ENCODE measurements at places on chromosomes 5 and 9. TPM values are rescaled to one million over a fixed set of nuclear protein-coding genes. Genes with fewer than 3 reads are reported as not detected.

TMEM161B gene
- total RNA-seq, result 15.9 TPM

EMB gene
- total RNA-seq, result 0.12 TPM

NR2F1-AS1 gene
- total RNA-seq, result 24.4 TPM

ZNF483 gene
- total RNA-seq, result 0.77 TPM

TOMM5 gene
- 255 TPM for total RNA-seq

SLC36A3 gene
- total RNA-seq, result not detected

ANXA2R gene
- 8.0 TPM for total RNA-seq

C9 gene
- total RNA-seq, result not detected

SLC6A19 gene
- total RNA-seq, result not detected

SLC34A1 gene
- total RNA-seq, result 0.05 TPM

TAL2 gene
- total RNA-seq, result not detected

FRMD3 gene
- total RNA-seq, result 0.96 TPM

ETF1 gene
- 165 TPM for total RNA-seq

FSD1L gene
- total RNA-seq, result 11.7 TPM

PCDHGA4 gene
- 1.4 TPM for total RNA-seq

PCDHB13 gene
- 1.1 TPM for total RNA-seq

GNA14 gene
- not detected for total RNA-seq

ZNF169 gene
- total RNA-seq, result 2.2 TPM

FOXD4L4 gene
- not detected for total RNA-seq

BTNL3 gene
- total RNA-seq, result not detected

ZMAT2 gene
- 100 TPM for total RNA-seq

ADGRD2 gene
- total RNA-seq, result not detected

IFNA2 gene
- not detected for total RNA-seq

CDH9 gene
- not detected for total RNA-seq

ECSCR gene
- 1.8 TPM for total RNA-seq

PNPLA7 gene
- 0.36 TPM for total RNA-seq

TEX10 gene
- 75.4 TPM for total RNA-seq

SLC46A2 gene
- not detected for total RNA-seq

RPS23 gene
- total RNA-seq, result 3,232 TPM

SOX30 gene
- not detected for total RNA-seq

F2RL2 gene
- 0.59 TPM for total RNA-seq

LCN15 gene
- not detected for total RNA-seq

SLC6A3 gene
- not detected for total RNA-seq

FRMPD1 gene
- total RNA-seq, result 0.19 TPM

PLPP7 gene
- 1.0 TPM for total RNA-seq

GLRA1 gene
- total RNA-seq, result not detected

TLN1 gene
- 155 TPM for total RNA-seq

HTR4 gene
- total RNA-seq, result not detected

DRD1 gene
- total RNA-seq, result not detected

CSF2 gene
- 1.3 TPM for total RNA-seq

ZNF462 gene
- 13.0 TPM for total RNA-seq

CDKN2B gene
- not detected for total RNA-seq

SVEP1 gene
- 0.07 TPM for total RNA-seq

BHMT2 gene
- not detected for total RNA-seq

PANK3 gene
- total RNA-seq, result 62.3 TPM

DAPK1 gene
- total RNA-seq, result 17.7 TPM

SLC34A3 gene
- 1.6 TPM for total RNA-seq

PLGRKT gene
- 25.2 TPM for total RNA-seq

CDC25C gene
- 25.4 TPM for total RNA-seq

SGCD gene
- total RNA-seq, result 3.5 TPM

PCDHB9 gene
- 11.2 TPM for total RNA-seq

FOXE1 gene
- not detected for total RNA-seq

TENT4A gene
- 7.8 TPM for total RNA-seq

AQP7 gene
- total RNA-seq, result 0.12 TPM

ABO gene
- total RNA-seq, result not detected

CCDC192 gene
- not detected for total RNA-seq

ANKRD31 gene
- total RNA-seq, result not detected

S1PR3 gene
- total RNA-seq, result 6.3 TPM

Data from A172 (cell line).